ENCODE measurements at places on chromosomes 5 and 9.

GRCh38 chr5:56598941-56599340, 216.4 kb upstream of the MAP3K1 start:
- no peak for DNase-seq

GRCh38 chr9:20289423-20290010, 332.8 kb downstream of the MLLT3 start:
- DNase-seq, result no peak

DNA sequence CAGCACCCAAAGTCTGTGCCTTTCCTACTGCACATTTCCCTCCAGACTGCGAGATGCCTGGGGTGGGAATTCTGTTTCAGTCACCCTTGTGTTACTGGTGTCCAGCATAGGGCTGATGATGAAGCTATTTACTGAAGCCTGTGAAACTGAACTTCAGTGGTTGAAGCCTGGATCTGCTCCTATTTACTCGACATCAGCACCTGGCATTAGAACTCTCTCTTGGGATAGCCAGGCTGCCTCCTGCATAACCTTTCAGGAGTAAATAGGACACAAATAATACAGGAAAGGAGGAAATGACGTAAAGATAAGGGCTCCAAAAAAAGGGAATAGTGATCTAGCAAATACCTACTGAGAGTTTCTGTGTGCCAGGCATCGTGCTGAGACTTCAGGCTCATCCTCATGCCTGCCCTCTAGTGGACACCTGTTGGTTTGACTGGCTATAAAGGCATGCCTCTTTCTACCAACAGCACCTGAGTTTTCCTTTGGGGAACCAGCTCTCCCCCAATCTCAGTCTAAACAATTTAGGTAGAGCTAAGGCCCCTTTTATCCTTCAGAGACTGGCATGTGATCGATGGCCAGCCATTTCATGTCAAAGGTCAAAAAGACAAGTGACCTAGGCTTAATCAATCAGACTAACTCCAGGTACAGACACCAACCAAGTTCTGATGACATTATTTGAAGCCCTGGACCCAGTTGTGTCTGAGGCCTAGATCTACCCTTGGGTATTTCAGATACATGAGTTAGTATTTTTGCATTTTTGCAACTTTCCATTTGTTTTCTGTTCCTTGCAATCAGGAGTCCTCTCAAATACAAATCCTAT, 192.1 kb upstream of the TRIM32 start:
- peak; percentile 14 for DNase-seq

GRCh38 chr9:128280084-128280622, 4.1 kb downstream of the SWI5 start:
- no peak for DNase-seq

- DNase-seq, result no peak
These were observed 10.4 kb upstream of the PPARGC1B start for GRCh38 chr5:149719666-149720065.

DNA sequence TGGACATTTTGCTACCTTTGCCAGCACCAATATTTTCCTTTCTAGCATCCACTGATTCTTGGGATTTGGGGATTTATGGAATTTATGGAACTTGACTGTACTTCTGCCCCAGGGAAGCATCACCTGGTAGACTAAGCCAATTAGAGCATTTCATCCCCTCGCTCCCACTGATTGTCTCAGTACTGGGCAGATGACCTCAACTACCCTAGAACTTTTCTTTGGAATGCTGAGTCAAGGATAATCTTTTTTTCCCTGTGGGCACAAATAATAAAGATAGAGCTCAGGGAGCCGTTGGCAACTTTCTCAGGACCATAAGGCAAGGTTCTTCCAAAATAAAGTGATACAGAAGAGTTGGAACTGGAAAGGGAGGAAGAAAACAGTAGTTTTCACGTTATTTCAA, 438.4 kb downstream of the PLK2 start:
- no peak for DNase-seq

GRCh38 chr5:91332267-91333045, 50.7 kb downstream of the ARRDC3 start:
- no peak for DNase-seq

DNA sequence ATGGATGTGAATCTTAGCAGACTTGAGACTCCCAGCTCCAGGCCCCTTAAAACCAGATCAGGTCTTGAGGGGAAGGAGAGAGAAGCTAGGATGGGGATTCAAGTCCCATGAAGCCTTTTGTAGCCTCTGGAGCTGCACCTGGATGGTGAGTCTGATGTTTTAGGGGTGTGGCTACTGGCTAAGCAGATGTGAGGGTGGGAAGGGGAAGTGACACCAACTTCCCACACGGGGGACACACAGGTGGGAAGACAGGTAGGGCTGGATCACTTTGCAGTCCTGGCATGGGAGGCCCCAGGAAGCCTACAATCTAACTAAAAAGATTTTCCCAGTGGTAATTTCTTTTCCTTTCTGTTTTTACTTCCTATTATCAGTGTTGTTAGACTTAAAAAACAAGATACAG, 38.7 kb upstream of the UBAP2 start:
- no peak for DNase-seq

DNA sequence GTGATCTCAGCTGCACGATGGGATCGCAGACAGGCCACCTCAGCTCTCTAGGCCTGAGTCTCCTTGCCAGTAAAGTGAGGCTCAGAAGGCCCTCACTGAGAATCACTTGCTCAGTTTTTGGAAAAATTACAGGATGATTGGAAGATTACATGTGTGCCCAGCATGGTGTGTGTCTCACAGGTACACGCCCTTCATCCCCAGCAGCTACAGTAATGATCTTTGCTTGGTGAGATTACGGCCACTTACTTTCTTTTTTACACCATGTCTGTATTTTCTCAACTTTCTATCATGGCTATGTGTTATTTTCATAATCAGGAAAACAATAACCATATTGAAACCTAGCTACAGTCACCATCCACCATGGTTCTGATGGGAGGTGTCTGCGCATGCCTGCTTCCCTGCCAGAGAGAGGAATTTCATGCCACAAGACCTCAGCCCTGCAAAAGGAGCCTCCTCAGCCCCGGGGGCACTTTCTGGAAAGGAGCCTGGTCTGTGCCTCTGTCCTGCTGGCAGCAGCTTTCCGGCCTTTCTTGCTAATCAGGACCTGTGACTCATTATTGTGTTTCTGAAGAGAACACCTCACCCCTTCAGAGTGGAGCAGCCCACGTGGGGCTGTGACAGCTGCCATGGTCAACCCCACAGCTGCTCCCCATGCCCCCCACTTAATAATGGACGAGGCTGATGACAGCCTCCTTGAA, 64.2 kb upstream of the OLFM1 start:
- DNase-seq, result no peak

DNA sequence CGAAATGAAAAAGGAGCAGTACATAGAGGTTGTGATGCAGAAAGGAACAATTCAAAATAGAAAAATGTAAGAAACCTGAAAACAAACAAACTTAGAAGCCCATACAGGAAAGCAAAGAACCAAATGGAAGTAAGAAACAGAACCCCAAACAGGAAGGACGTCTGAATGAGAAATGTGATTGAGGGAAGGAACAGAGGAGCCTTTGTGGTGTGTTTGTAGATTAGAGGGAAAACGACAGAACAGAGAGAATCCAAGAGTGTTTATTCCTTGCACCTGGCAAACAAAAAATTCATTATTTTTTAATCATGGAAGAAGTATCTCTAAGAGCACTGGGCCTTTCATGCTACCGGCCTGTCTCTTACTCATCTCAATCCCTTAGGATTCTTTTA, 67.8 kb upstream of the ZSWIM6 start:
- DNase-seq, result no peak

- DNase-seq, result no peak
These were observed 82.1 kb downstream of the DPYSL3 start for GRCh38 chr5:147427521-147428401.

- DNase-seq, result no peak
These were observed 660.8 kb downstream of the TLE1 start for GRCh38 chr9:81028504-81028903.

DNA sequence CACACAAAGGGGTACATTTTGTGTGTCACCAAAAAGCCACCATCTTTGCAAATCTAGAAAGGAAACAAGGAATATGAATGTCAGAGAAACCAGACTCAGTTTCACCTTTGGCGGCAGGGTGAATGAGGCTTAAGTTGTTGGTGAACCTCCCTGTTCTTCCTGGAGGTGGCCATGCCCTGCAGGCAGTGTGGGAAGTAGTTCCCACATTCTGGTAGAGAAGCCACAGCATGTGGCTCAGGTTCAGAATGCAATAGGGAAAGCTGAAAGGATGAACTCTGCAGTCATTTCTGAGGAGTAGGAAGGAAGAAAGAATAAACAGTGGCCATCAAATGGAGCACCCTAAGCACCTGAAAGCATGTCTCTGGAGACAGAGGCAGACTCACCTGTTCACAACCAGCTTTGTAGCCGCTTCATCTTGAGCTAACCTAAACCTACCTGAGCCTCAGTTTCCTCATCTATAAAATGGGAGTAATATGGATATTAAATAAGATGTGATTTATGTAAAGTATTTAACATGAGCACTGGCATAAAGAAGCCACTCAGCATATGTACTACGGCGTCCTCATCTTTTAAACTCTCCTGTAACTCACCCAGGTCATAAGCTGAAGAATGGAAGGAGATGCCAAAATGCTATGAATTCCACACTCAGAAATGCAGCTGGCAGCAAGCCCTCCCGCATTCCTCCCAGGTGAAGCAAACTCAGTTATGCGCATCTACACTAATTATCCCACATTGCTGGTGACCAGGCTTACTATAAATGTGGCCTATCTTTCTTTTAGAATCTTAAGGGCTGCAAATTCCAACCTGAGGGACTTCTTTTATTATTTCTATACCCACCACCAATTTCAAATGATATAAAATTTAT, 86.0 kb downstream of the ZNF608 start:
- no peak for DNase-seq

GRCh38 chr9:98539954-98540353, 168.8 kb downstream of the GABBR2 start:
- no peak for DNase-seq

DNA sequence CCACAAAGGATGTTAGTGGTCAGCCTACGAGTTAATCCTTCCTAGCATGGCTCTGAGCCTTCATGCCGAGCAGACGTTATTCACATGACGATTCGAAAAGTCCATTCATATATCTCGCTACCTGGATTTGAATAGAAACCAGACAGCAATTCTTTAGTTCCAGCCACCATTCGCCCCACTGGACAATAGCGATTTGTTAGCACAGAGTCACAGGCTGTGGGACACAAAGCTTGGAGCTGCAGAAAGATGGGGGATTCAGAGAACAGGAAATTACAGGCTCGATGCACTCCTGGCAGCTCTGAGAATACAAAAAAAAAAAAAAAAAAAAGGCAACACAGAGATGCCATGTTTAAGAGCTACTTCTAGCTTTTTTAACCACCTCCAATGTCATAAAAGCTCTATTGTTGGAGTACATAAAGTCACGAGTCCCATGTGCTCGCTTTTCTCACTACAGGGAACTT, 110.7 kb downstream of the NR6A1 start:
- peak; percentile 35 for DNase-seq

DNA sequence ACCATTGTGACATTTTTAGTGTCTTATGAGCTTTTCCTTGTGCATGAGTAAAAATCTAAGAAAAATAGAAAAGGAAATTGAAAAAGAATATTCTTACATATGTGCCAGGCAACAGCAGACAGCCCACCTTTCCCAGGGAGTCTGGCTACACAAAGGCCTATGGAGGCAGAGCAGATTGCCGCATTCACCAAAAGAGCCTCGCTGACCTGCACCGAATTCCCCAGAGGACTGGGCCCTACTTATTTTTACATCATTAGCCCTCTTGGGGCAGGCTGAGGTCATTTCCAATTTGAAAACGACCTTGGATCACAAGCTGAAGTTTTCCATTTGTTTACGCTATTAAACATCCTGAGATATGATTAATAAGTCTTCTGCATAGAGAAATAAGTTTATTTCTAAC, 66.2 kb upstream of the WDR41 start:
- no peak for DNase-seq

GRCh38 chr9:16407617-16408016, 462.9 kb downstream of the BNC2 start:
- DNase-seq, result no peak

- peak; percentile 35 for DNase-seq
These were observed 19.0 kb downstream of the CMBL start for GRCh38 chr5:10288592-10289219.

GRCh38 chr5:28770307-28770706, 1731.9 kb upstream of the CDH9 start:
- DNase-seq, result no peak

GRCh38 chr5:139204196-139204595, 6.0 kb upstream of the SIL1 start:
- DNase-seq, result no peak

GRCh38 chr5:169904508-169904907, 75.8 kb downstream of the INSYN2B start:
- no peak for DNase-seq

GRCh38 chr5:14859150-14859549, 12.4 kb downstream of the ANKH start:
- DNase-seq, result no peak

- DNase-seq, result no peak
These were observed 27.4 kb downstream of the LHX2 start for GRCh38 chr9:124038790-124039633.

- no peak for DNase-seq
These were observed 140.8 kb downstream of the CDH6 start for GRCh38 chr5:31334061-31334860.

DNA sequence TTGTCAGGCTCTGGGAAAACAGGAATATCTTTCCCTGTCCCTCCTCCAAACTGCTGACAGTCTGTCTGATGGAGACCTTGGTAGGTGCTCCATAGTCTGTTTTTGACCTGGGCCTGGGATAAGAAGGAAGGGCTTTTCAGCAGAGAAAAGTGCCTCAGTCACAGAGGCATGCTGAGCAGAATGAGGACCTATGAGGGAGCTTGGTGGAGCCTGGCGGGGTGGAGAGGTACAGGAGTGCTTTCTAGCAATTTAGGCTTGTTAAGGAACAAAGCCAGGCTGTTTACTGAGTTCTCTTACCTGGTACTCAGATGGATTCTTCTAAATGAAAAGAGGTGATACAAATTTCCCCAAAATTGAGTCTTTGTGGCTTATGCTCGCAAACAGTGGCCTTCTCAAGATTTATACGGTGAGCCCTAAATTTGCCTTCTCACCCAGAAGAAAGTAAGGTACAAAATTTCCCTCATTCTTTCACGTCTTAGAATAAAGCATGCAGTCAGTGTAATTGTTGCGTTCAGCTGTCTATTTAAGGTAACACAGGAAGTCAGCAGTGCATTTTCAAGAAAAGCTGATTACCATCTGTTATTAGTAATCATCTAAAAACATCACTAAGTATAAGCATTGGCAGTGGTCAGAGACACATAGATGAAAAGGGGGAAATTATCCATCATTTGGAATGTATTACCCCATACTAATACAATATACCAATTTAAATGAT, 28.6 kb upstream of the IL13 start:
- DNase-seq, result no peak

DNA sequence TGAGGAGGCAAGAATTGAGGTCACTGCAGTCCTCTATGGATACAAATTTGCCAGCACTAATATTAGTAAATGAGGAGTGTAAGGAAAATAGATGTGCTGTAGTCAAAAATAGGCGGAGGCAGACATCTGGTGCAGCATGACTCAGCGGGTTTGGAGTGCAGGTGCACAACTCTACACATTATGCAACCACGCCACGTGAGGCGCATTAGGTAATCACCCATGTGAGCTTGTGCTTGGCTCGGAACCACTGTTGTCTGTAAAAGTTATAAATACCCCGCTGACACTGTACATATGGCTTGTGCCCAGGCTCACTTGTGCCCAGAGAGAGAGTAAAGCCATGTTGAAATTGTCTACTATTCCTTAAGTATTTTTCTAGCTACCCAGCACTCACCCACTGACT, 623.5 kb upstream of the NUDT12 start:
- DNase-seq, result peak; percentile 28

GRCh38 chr5:134459010-134459403, 47.3 kb upstream of the CDKN2AIPNL start:
- DNase-seq, result no peak

- DNase-seq, result no peak
These were observed 59.5 kb upstream of the ITGA1 start for GRCh38 chr5:52728224-52728623.
